ENCODE measurements at places on chromosomes 1 and 21. TPM values are rescaled to one million over a fixed set of nuclear protein-coding genes. Genes with fewer than 3 reads are reported as not detected.

GPN2 gene
- 13.3 TPM for total RNA-seq

KCNK2 gene
- 0.80 TPM for total RNA-seq

GPR37L1 gene
- total RNA-seq, result under 0.01 TPM

PTPN7 gene
- total RNA-seq, result 1.5 TPM

RGS18 gene
- not detected for total RNA-seq

CHD5 gene
- 0.29 TPM for total RNA-seq

CORT gene
- total RNA-seq, result 0.51 TPM

TCEANC2 gene
- total RNA-seq, result 5.0 TPM

ANKRD35 gene
- total RNA-seq, result not detected

AIRE gene
- not detected for total RNA-seq

ANKRD34A gene
- total RNA-seq, result 0.63 TPM

TMPRSS15 gene
- 0.03 TPM for total RNA-seq

C1orf87 gene
- not detected for total RNA-seq

CLCA4 gene
- not detected for total RNA-seq

ATP1A4 gene
- total RNA-seq, result not detected

CD1E gene
- total RNA-seq, result not detected

GRCh38 chr1:11320153-11320936 is 47.3 kb downstream of the UBIAD1 start:
- DNase-seq, result no peak

DNA sequence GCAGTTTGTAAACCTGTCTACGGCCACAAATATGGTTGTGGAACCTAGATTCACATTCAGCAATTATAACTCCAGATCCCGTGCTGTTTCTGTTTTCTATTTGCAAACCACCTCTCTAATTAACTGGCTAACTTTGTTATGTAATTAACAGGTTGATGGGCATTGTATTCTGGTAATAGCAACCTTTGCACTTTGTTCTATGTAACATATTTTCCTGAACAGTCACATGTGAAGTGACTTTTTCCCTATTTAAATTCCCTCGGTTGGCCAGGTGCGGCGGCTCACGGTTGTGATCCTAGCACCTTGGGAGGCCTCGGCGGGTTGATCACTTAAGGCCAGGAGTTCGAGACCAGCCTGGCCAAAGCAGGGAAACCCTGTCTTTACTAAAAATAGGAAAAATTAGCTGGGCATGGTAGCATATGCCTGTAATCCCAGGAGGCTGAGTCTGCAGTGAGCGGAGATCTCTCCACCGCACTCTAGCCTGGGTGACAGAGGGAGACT is 1.4 kb downstream of the ACADM start:
- no peak for DNase-seq

- no peak for DNase-seq
These were observed 633.3 kb upstream of the CAMK1G start for GRCh38 chr1:208950206-208950605.

- no peak for DNase-seq
These were observed 62.8 kb downstream of the SAMSN1 start for GRCh38 chr21:14483296-14483695.

GRCh38 chr1:182633657-182634281 is 29.6 kb upstream of the RGS16 start:
- peak; percentile 40 for DNase-seq

DNA sequence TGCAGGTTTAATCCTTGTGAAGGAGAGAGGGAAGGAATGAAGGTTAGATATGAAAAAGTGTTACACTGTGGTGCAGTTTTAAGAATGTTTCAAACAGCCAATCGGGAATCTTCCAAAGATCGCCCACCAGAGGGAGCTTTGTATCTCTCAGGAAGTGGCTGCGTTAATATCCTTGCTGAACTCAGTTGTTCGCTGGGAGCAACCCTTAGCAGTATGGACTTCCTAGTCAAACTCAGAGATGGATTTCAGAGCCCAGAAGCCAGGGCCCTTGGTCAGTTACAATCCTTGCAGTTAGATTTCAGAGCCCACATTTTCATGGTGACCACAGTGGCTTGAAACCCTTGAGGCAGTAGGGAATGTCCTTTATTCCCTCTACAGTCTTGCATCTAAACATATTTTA is 136.2 kb downstream of the NTNG1 start:
- DNase-seq, result peak; percentile 47

DNA sequence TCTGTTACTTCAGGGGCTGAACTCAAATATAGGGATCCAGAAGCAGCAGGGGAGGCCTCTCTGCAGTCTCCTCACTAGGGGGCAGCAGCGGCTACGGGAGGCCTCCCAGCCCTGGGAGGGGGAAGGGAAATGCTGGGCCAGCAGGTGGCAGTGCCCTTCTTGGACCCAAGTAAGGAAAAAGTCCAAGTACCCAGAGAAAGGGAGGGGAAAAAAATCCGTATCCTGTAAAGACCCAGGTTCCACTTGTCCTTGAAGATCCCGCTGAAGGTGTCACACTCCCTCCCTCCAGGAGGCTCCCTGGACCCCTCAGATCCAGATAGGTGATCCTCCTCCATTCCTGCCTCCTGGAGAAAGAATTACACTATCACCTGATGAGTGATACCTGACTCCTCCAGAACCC is 14.1 kb upstream of the NUAK2 start:
- DNase-seq, result peak; percentile 88

DNA sequence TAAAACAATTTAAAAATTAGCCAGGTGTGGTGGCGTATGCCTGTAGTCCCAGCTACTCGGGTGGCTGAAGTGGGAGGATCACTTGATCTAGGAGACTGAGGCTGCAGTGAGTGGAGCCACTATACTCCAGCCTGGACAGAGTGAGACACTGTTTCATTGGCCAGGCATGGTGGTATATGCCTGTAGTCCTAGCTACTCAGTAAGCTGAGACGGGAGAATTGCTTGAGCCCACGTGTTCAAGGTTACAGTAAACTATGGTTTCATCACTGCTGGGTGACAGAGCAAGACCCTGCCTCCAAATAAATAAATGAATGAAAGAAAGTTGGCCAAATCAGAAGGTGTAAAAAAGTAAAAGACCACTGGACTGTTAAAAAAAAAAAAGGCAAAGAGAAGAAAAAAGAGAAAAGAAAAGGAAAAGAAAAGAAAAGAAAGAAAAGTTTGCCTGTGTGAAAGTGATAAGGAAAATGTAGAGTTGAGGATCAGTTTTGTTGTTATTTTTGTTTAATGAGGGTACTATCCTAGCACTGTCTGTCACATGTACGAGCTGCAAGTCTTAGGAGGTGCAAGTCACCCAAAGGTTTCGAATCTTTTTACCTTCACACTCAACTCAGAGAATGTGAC is 52.3 kb downstream of the LUZP1 start:
- no peak for DNase-seq

- no peak for DNase-seq
These were observed 87.0 kb downstream of the DPYD start for GRCh38 chr1:97833881-97834280.

GRCh38 chr1:17304151-17304825 is 3.7 kb upstream of the PADI4 start:
- DNase-seq, result peak; percentile 40

DNA sequence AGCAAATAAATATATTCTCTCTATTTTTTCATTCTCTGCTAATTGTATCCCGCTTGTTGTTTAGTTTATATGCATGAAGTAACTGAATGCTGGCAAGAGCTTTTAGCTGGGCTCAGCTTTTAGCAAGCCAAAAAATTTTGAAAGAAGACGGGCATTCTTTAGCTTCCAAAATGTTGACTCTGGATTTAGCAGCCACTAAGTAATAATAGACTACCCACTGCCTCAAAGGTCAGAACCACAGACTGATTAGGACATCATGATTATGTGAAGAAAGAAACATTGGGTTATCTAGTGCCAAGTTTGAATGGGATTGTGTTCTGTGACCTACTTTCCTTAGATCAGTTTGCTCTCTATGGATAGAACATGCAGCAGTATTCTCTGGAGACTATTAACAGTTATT is 80.3 kb upstream of the DPH5 start:
- DNase-seq, result no peak

- DNase-seq, result no peak
These were observed 3.2 kb downstream of the DVL1 start for GRCh38 chr1:1345860-1346500.

DNA sequence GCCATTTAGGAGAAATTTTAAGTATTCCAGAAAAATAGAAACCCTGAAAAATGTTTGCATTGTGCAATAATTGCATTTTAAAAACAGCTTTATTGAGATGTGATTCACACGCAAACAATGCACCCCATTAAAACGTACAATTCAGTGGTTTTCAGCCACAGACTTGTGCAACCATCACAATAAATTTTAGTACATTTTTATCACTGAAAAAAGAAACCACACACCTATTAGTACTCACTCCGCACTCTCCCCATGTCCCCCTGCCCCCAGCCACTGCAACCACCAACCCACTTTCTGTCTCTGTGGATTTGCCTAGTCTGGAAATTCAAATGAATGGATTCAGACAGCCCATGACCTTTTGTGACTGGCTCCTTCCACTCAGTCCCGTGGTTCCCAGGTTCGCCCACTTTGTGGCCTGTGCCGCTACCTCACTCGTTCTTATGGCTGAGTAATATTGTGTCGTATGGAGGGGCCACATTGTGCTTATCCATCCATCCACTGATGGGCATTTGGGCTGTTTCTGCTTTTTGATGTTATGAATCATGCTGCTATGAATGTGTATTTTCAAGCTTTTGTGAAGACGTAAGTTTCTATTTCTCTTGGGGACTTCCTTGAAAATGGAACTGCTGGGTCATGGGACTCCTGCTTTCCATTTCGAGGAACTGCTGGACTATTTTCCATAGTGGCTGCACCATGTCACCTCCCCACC is 147.7 kb upstream of the ARHGEF16 start:
- DNase-seq, result peak; percentile 29

GRCh38 chr1:156656806-156657740 is 15.2 kb downstream of the BCAN start:
- peak; percentile 78 for DNase-seq

GRCh38 chr1:164804366-164804765 is 245.4 kb downstream of the PBX1 start:
- no peak for DNase-seq

DNA sequence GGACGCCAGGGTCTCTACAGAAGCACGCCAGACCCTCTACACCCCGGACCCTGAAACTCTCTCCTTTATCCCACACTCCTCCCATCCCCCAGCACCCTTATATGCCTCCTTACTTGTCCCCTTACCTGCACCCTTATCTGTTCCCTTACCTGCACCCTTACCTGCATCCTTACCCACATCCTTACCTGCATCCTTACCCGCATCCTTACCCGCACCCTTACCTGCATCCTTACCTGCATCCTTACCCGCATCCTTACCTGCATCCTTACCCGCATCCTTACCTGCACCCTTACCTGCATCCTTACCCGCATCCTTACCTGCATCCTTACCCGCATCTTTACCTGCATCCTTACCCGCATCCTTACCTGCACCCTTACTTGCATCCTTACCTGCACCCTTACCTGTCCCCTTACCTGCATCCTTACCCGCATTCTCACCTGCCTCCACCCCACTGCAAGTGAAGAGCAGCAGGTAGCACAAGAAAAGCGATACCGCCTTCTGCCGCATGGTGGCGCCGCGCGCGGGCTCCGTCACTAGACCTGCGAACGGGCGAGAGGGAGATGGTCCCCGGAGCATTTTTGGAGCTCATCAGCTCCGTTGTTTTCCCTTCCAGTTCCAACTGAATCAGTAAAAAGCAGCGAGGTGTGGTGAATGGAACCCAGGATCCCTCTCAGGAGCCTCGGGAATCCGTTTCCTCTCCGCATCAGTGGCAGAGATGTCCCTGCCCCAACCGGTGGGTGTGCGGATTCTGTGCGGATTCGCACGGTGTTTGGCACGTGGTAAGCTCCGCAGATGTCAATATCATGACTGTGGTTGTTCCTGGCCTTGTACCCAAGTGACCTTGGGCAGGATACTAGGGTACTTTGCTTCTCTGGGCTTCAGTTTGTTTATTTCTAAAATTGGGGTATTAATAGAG is 2.9 kb downstream of the IFI6 start:
- DNase-seq, result peak; percentile 73

GRCh38 chr1:208763971-208764370 is 519.8 kb upstream of the PLXNA2 start:
- no peak for DNase-seq

GRCh38 chr1:221979444-221980032 is 237.6 kb upstream of the DUSP10 start:
- no peak for DNase-seq

- no peak for DNase-seq
These were observed 27.9 kb upstream of the C1orf87 start for GRCh38 chr1:60101516-60101915.

- DNase-seq, result no peak
These were observed 73.8 kb downstream of the USP24 start for GRCh38 chr1:55141295-55141893.

GRCh38 chr1:53406551-53407235 is 52.5 kb upstream of the DMRTB1 start:
- DNase-seq, result no peak

DNA sequence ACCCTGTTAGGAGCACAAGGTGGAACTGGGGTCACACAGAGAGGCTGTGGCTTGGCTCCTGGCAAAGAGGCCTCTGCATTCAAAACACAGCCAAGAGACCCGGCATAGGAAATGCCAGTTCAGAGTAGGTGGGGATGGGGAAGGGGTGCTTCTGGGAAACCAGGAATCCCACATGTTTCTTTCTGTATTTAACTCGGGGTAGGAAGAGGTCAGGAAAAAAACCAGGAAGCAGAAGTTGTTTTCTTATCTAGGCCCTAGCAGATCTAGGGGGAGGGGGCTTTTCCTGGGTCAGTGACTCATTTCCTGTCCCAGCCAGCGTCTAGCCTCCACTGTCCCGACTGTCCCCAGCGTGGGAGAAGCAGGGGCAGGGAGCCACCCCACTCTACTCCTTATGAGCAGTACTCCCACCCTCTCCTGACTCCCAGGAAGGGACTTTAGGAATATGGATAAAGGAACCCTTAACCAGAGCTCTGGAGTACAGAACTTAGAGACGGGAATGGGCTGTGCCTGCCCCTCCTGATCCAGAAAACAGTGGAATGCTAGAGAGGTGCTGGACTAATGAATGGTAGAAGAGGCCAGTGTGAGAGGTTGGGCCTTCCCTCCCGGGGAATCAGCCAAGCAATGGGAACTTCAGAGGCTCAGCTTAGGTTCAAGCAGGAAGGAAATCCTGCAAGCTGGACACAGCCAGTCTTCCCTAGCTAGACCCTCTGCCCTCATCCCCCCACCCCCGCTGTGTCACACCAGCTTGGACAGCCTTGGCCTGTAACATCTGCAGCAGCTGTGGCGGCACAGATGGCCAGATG is 5.7 kb downstream of the FHL3 start:
- DNase-seq, result peak; percentile 84

GRCh38 chr1:46352363-46352762 is 11.8 kb downstream of the NSUN4 start:
- no peak for DNase-seq
